ENCODE measurements at places on chromosomes 7 and 10.

- no peak for DNase-seq
Observed at GRCh38 chr10:70956029-70956759, 67.8 kb upstream of the PCBD1 start.

DNA sequence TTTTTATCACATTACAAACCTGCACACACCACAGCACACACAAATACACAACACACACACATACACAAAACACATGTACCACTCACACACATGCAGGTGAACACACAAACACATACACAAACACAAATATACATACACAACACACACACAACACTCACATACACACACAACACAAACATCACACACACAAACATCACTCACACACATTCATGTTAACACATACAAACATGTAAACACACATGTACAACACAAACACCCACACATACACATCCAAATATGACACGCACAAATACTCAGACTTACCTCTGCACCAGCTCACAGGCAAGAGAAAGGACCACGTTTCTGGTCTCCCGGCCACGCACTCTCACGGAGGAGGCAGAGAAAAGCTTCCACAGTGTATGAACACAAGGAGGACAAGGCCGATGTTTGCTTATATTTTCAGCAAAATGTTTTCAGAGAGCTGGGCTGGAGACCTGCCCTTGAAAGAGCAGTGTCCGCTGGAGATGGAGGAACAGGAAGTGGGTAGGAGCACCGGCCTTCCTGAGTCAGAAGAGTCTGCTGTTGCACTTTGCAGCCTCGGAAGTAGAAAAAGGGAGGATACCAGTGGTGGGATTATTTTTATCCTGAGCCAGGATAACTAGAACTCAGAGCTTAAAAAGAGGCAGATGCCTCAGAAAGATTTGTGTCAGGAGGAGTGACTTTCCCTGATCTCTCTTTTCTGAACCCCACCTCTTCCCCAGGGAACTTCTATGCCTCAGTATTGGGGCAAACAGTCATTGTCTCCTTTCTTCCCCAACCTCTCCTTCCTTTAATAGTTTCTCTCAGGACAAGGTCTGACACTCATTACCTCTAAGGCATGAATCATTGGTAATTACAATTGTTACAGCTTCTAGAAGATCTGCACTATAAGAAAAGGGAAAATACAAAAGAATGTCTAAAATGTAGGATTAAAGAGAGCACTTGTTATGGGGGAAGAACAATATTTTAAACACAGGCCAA lies at the start of gene GIMAP6:
Gene GIMAP6, minus strand, starts transcription at position 520 of the 999 bp plus-strand sequence. CDS start 2,243 bp downstream, outside the sequence.
- peak; percentile 38 for DNase-seq

DNA sequence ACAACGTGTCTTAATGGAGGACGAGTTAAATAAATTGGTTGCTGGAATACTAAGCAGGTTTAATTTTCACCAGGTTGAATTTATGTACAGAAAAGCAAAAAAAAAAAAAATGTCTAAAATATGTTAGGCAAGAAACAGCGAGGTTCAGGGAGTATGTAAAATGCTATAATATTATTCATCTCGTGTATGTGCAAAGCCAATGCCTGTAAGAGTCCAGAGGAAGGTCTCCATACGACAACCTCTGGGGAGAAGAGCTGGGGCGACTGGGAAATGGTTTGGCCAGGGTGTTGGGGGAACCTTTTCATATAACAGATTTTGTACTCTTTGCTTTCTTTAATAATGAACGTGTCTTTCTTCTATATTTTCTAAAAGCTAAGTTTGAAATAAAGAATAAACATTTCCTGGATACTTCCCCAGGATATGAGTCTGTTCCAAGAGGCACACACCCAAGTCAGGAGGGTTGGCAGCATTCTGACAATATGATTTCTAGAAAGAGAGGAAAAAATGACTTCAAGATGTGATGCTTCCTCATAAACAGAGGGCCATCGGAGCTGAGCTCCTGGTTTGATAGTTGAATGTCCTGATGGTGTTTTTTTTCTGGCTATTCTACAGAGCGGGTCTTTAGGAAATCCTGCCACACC lies 208.6 kb upstream of the MGMT start:
- DNase-seq = no peak

GRCh38 chr10:60042262-60042661 lies 135.9 kb upstream of the CCDC6 start:
- DNase-seq = no peak

- DNase-seq = no peak
Observed at GRCh38 chr10:76743169-76743568, 894.4 kb downstream of the KCNMA1 start.

- no peak for DNase-seq
Observed at GRCh38 chr7:13856012-13856411, 133.5 kb downstream of the ETV1 start.

GRCh38 chr7:36096460-36097095 lies 56.5 kb upstream of the EEPD1 start:
- no peak for DNase-seq

- no peak for DNase-seq
Observed at GRCh38 chr10:130000918-130001317, 36.8 kb upstream of the EBF3 start.

DNA sequence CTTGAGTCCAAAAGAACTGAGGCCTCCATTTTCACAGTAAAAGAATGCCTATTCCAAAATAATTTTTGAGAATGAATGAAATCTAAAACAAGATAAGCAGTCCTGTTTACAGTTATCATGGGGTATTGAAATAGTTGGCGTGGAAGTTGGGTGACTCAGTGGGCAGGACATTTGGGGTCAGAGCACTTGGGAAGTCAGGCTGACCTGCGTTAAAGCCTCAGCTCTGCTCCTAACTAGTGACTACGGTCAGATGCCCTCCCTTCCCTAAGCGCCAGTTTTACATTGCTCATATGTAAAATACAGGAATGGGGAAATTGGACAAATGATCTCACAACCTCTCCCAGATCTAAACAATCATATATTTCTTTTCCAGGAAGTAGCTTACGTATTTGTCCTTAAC lies 2.3 kb upstream of the PAPSS2 start:
- no peak for DNase-seq

DNA sequence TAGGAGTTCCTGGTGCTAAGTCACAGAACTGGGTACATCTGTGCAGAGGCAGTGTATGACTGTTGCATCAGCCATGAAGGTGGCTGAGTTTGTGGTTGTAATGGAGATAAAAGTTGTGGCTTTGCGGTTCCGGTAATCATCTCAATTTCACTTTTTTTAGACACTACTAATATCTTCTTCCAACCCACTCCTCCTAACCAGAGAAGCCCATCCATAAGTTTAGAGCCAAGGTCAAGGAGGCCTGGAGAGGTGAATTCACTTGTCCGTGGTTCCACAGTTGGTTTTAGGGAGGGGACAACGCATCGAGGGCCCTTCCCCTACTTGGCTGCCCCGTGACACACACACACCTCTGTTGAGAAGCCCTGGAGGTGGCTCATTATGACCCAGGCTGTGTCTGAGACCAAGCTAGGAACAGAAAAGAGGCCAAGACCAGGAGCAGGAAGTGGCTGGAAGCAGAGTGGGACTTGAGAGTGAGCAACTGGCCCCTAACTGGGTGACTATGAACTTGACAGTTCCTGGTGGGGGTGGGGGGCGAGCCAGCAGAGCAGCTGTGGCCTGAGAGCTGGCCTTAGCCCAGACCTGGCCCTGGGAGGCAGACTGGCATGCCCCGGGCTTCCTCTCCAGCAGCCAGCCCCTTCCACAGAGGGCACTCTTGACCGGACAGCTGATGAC lies 66.8 kb upstream of the COL13A1 start:
- DNase-seq = peak; percentile 24

DNA sequence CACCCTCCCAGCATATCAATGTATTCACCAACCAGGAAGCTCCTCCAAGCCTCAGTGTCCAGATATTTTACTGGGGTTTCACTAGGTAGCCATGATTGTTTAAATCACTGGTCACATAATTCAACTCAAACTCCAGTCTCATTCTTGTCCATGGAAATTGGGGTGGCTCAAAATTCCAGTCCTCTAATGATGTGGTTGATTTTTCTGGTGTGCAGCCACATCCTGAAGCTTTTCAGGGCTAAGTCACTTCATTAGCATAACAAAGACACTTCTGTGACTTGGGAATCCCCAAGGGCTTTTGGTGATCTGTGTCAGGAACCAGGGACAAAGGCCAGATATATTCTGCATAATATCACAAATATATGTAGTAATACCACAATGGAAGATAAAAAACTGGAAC lies 786.9 kb upstream of the IGFBP3 start:
- no peak for DNase-seq

DNA sequence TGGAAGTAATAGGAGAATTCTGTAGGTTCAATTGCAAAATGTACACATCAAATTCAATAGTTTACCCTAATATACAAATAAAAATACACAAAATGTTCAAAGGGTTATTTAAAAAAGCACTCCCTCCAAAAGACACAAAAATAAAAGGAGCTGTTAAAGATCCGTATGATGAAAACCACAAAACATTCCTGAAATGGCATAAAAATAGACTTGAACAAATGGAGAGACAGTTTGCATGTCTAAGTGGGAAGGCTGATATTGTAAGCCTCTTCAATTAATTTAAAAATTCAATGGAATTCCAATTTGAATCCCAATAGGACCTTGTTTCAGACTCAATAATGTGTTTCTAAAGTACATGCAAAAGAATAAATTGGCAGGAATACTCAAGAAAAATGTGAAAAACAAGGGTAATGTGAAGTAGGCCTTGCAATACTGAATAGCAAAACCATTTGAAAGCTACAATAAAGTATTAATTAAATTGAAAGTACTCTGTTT lies 38.0 kb upstream of the INSYN2A start:
- no peak for DNase-seq

DNA sequence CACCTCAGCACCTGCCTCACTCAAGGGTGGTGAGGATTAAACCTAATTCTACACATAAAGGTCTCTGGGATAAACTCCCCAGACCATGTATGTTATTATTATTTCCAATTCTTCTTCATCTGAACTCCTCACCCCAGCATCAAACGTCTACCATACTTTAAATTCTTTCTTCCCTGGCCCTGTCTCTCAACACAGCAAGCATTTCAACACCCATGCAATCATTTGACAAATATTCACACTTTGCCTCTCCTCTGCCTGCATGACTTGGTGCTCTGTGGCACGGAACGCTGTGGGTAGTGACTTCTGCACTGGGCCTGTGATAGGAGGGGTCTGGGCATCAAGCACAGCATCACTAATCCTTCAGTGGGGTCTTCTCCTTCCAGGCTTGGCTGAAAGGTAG lies 490.8 kb downstream of the TNS3 start:
- DNase-seq = no peak

DNA sequence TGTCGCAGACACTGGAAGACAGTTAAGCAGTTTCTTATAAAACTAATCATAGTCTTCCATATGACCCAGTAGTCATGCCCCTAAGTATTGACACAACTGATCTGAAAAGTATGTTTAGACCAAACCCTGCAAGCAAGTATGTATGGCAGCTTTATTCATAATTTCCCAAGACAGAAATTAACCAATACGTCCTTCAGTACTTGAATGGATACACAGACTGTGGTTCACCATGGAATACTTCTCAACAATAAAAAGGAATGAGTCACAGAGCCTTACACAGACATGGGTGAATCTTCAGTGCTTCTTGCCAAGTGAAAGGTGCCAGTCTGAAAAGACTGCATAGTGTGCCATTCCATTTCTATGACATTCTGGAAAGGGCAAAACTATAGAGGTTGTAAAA lies 50.2 kb upstream of the AKR1E2 start:
- peak; percentile 6 for DNase-seq

DNA sequence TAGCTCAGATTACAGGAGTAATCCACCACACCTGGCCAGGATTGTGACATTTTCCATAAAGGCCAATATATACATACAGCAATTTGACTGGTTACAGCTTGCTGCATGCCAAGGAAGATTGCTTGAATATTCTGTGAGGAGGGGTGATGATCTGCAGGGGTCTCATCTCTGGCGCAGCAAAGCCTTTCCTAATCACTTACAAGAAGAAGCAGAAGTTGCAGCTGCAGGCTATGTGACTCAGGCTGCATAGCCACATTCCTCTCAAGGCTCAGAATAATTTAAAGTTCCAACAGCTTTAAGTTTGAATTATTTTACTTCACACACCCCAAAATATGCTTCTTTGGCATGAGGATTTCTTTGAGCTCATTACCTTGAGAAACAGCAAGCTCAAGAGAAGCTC lies 11.4 kb upstream of the RASGEF1A start:
- no peak for DNase-seq

DNA sequence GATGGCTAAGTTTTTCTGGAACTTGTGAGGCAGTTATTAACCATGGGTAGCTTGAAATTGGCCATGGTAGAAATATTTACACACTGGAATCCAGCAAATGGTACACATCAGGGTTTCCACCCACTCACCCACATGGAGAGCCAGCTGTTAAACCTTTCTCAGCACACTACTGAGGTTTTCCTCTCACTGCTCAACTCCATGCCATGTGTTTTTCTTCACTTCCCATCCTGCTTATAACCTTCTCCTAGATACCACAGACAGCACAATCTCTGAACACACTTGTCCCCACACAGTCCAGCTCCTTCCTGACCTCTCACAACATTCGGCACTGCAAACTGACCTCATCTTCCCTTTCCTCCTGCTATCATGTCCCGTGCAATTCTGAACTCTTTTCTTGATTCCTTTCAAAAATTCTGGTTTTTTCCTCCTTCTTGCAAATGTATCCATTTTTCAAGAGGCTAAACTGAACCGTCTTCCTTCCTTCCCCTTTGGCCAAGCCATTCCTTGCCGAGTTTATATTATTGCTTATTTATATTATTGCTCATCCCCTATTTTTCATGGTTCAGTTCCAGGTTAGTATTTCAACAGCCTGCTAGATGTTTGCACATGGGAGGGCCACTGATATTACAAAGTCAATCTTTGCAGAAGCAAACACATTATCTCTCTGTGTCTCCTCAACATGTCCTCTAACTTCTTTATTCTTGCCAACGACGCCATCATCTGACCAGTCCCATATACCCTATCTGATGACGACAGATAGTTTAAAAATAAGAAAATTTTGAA lies 606.4 kb downstream of the SORCS1 start:
- no peak for DNase-seq

- DNase-seq = no peak
Observed at GRCh38 chr10:72322280-72323058, 32.2 kb downstream of the DNAJB12 start.

DNA sequence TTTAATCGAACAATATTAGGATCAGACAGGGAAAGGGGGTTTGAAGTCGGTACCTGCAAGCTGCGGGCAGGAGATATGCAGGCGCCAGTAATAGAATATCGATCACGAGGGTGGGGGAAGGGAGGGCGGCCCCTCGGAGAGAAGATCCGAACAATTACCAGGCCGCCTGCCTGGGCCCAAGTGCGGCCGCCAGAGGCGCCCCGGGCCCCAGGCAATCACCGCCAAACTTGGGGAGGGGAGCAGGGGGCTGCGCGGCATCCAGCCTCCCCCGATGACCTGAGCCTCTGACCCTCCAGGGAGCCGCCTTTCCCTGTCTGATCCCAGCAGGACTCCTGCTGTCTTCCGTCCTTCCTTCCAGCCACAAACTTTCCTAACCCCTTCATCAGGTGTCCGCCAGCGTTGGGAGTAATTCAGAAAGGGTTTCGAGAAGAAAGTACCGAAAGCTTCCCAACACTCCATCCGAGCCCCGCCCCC lies 1.1 kb downstream of the NKX1-2 start:
- DNase-seq = no peak

Data from T-helper 2 cell treated with Interferon-gamma antibody and Interleukin-4, amounts not matched to agents 5 μg/mL and 100 μg/mL, for 36 hours (primary cell).